ENCODE measurements at places on chromosomes 16 and 17.
A peak's percentile ranks its signal among the peaks of the same experiment; 100 is the strongest.

GRCh38 chr16:6835941-6836340, 496.7 kb upstream of the RBFOX1 start:
- no peak for DNase-seq

- DNase-seq, result no peak
These were observed 6.3 kb upstream of the EXOSC6 start for GRCh38 chr16:70258065-70258464.

- DNase-seq, result no peak
These were observed 78.8 kb downstream of the CDRT15 start for GRCh38 chr17:14157822-14158221.

GRCh38 chr16:57639172-57639887, 10.9 kb downstream of the ADGRG1 start:
- DNase-seq, result no peak

- DNase-seq, result peak; percentile 13
These were observed at the start of gene CLDN6 for GRCh38 chr16:3017794-3018506. Gene CLDN6 (minus strand): TSS chr16:3018183. CDS start chr16:3016021, 2,162 bp downstream.

- no peak for DNase-seq
These were observed 555.0 kb upstream of the RBFOX1 start for GRCh38 chr16:6777624-6778023.

GRCh38 chr17:81285179-81285878, 9.8 kb downstream of the SLC38A10 start:
- DNase-seq, result no peak

DNA sequence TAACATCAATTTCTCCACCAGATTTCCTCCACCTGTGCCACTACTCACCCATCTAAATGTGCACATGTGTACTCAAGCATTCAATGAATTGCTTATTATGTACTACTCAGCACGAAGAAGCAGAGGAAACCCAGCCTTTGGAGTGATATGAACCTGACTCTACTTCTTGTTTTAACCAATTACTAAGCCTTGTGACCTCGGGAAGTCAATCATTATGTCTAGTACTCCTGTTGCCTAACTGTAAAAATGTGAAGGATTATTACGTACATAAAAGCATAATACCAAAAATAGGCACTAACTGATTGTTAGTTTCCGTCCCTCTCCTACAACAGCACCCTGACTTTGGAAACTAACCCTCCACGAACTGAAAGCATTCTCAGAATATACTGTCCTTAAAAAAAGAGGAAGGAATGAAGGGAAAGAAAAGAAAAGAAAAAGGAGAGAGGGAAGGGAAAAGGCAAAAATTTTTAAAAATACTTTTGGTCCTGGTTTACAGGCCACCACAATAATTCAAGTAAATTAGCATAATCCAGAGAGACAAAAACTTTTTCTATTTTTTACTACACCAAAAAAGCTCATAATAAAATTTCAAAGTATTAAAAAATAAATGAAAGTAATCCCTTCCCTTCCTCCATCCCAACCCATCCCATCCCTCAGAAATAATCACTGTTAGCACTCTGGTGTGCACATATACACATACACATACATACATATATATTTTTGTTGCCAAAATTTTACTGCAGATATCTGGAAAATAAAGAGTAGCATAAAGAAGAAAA, 53.6 kb downstream of the KANSL1 start:
- DNase-seq, result no peak

DNA sequence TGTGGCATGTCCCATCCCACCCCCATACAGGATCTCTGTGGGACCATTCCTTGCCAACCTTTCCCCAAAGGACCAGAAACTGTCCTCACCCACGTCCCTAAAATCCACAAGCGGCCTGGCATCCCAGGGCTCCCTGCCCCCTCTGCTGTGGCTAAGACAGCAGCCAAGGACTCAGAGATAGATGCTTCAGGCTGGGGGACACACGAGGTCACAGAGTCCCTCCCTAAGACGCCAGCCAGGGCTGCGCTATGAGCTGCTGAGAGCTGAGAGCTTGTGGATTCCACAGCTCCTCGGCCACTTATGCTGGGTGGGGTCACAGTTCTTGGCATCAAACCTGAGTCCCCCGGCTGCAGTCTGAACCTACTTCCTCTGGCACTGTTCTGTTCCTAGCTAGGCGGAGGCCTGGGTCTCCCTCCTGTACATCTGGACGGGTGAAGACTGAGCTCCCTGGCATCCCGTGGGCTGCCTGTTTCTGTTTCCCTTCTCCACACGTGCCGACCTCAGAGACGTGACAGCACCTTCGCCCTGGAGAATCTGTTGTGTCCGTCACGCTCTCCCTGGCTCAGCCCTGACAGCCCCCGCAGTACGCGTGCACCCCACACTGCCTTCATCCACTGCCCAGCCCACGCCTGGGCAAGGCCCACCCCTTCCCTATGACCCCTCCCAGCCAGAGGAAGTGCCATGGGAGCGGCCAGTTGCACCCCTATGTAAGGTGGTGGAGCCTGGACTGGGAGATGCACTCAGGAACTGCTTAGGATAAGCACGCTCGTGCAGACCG, 61.2 kb downstream of the ENGASE start:
- DNase-seq, result no peak

GRCh38 chr17:29138971-29139691, 41.1 kb downstream of the MYO18A start:
- no peak for DNase-seq

Data from retinal pigment epithelial cell (primary cell).